ENCODE measurements at places on chromosomes 3 and 15.

DNA sequence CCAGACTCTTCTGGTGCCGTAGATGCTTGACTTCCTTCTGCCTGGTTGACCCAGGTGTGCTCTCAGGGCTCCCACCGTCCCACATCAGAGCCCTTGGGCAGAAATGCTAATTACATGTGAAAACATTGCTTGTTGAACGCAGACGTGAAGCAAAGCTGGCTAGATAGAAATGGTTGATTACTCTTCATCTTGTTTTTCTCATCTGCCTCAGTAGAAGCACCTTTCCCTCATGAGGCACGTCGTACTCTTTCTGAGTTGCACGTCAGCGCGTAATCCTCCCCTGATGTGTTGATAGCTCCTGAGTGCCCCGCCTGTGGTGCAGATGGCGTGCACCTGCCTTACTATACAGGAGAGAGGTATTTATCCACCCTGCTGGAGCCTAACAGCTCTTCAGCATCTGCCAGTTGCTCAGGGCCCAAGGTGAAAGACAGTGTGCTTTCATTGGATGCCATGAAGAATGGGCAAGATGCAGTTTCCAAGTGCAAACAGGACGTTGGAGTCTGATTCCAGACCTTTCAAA lies 18.1 kb downstream of the MAP6D1 start:
- no peak for DNase-seq

- DNase-seq = no peak
Measured at GRCh38 chr3:150303768-150304167, 104.3 kb upstream of the TSC22D2 start.

DNA sequence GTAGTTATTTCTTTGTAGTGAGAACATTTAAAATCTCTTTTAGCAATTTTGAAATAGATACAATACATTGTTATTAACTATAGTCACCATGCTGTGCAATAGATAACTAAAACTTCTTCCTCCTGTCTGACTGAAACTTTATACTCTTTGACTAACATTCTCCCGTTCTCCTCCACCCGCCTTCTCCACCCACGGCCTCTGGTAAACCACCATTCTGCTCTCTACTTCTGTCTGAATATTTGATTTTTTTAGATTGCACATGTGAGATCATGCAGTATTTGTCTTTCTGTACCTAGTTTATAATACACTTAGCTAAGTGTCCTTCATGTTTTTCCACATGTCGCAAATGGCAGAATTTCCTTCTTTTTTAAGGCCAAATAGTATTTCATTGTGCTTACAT lies 72.8 kb upstream of the RBM5 start:
- DNase-seq = no peak

DNA sequence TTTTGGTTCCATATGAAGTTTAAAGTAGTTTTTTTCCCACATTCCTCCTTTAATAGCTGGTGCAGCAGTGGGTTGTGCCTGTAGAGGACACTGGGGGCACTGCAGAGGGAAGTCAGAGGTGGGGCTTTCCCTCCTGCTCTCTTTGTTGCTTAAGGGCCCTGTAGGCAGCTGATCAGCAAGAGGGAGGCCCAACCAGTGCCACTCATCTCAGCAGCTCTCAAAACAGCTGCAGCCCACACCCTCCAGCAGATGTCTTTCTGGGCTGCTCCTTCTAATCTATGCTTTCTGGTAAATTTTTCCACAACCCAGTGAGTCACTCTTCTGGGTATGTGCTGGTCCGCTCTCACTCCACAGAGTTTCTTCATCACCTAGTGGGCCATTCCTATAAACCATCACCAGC lies 263.8 kb downstream of the FEZF2 start:
- DNase-seq = no peak

DNA sequence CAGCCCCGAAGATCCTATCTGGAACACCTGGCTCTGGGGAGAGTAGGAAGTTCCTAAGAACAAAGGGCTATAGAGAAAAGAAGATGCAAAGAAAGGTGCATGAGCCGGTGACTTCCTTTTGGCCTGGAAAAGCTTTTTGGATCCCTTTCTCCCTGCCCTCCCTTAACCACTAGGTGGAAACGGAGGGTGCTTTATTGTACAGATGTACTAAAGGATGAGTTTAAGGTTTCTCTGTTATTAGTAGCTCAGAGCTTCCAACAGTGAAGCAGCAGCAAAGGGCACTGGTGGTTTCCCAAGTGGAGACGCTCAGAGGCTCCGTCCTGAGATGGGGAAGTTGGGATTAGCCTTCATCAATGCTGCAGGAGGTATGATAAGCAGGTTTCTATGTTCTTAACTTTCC lies 5.9 kb upstream of the ADGRG7 start:
- no peak for DNase-seq
